GM23248 (cell line): ENCODE measurements at places on chromosomes 11 and 22. TPM values are rescaled to one million over a fixed set of nuclear protein-coding genes. Genes with fewer than 3 reads are reported as not detected.

Gene C11orf24
- 73.7 and 89.4 TPM in 2 replicates for total RNA-seq

Gene INSC
- 0.89 and 1.2 TPM in 2 replicates for total RNA-seq

Gene ART1
- total RNA-seq: not detected in 2 replicates

Gene CHRNA10
- 0.51 and 0.65 TPM in 2 replicates for total RNA-seq

Gene FAM111B
- total RNA-seq: 2.1 and 4.5 TPM in 2 replicates

Gene FXYD6
- not detected in 2 replicates for total RNA-seq

Gene OR56A4
- not detected in 2 replicates for total RNA-seq

Gene KRTAP5-10
- total RNA-seq: not detected in 2 replicates

Gene CAPN5
- total RNA-seq: 22.4 and 27.7 TPM in 2 replicates

Gene MMP11
- total RNA-seq: 2.9 and 18.2 TPM in 2 replicates

Gene ASPHD2
- total RNA-seq: 1.4 and 1.8 TPM in 2 replicates

Gene OR51E2
- total RNA-seq: not detected in 2 replicates

Gene MMP7
- not detected in 2 replicates for total RNA-seq

Gene CELSR1
- total RNA-seq: 0.38 and 0.54 TPM in 2 replicates

Gene SAA1
- not detected in 2 replicates for total RNA-seq

Gene MRGPRX3
- not detected in 2 replicates for total RNA-seq

Gene SLC5A4
- total RNA-seq: not detected in 2 replicates

DNA sequence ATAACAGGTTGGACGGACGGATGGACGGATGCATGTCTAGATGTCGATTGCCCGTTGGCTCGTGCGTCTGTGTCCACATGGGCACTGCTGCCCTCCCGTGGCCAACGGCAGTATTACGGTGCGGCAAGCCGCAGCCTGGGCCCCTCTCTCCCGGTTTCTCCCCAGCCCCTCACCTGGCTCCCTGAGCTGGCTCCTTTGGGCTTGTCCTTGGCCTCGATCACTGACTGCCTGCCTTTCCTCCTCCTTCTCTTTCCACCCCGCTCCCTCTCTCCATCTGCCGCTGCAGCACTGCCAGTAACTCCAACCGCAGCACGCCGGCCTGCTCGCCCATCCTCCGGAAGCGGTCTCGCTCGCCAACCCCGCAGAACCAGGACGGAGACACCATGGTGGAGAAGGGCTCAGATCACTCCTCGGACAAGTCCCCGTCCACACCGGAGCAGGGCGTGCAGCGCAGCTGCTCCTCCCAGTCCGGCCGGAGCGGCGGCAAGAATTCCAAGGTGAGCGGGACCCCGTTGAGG is 77.3 kb downstream of the SCN3B start:
- peak; percentile 81 for DNase-seq

GRCh38 chr22:28955817-28956216 is 72.4 kb downstream of the ZNRF3 start:
- no peak for DNase-seq

DNA sequence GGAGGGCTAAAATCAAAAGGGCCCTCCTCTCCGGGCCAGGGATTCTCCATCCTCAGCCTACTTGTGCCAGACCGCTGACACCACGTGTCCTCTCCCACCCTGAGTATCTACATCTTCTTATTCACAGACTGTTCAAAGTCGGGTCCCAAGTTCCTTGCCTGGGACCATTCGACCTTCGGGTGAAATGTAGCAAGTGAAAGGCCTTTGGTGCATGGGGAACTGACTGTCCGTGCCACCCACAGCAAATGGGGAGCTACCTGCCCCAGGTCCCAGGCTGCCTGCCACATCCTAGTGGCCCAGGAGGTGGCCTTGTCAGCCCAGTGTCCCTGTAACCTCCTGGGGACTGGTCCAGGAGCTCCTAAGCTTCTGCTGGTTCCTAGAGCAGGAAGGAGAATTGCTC is 67.3 kb downstream of the RTL6 start:
- DNase-seq: no peak

DNA sequence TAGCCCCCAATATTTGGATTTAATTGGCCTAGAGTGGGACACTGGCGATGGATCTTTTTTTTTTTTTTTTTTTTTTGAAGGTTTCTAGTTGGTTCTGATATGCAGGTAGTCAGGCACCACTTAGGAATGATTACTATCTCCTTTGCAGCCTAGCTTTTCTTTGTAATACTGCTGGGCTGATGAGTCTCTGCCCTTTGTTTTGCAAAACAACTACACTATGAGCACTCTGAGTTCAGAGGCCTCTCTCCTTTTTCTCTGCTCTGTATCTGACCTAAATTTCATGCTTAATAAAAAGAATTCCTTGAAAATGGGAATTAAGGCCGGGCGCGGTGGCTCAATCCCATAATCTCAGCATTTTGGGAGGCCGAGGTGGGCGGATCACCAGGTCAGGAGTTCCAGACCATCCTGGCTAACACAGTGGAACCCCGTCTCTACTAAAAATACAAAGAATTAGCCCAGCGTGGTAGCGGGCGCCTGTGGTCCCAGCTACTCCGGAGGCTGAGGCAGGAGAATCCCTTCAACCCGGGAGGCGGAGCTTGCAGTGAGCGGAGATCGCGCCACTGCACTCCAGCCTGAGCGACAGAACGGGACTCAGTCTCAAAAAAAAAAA is 1312.3 kb downstream of the FAM181B start:
- no peak for DNase-seq

DNA sequence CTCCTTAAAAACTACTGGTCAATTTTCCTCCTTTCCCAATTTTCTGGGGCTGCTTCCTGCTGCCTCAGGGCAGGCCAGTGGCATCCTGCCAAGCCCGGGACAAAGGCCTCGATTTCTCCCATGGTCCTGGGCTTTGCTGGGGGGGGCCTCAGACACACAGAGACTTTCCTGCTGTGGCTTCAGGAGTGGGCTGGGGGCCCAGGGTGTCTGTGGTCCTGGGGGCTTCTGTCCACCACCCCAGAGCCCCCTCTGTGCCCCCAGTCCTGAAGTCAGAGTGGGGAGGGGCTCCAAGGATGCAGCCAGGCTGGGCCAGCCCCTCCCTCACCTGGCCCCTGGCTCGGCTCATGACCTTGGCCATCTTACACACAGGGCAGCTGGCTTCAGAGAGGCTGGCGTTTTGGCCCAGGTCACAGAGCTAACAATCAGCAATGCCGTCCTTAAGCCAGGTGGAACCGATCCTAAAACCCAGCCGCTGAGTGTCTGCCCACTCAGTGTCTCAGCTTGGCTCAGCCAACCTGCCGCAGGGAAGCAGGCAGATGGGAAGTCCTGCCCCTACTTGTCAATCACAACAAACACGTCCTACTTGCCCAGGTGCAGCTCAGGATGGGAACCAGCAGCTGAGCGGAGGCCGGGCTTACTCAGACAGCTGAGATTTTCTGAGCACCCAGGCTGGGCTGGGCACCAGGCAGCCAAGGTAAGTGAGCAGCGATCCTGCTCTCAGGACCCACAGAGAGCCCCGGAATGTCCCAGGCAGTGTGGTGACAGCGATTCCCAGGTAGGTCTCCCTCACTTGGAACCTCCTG is 34.6 kb downstream of the OSBPL5 start:
- no peak for DNase-seq

GRCh38 chr11:63608353-63609345 is 5.6 kb downstream of the PLAAT3 start:
- DNase-seq: peak; percentile 60

GRCh38 chr11:1707751-1708150 is 10.8 kb downstream of the KRTAP5-6 start:
- DNase-seq: no peak

DNA sequence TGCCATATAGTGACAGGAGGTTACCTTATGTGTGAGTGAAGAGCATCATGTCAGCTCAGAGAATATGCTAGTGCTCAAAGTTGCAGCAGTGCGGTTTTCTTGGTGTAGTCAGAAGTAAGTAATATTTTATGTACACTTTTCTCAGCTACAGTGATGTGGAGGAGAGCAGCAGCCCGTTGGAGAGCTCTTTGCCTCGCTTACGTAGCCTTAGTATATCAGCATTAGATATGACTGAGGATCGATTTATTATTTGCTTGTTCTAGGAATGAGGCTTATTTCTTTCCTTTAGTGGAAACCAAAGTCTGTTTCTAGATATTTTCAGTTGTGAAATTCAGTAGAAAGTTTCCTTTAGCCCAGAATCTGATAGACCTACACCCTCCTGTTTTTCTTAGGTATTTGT is 63.6 kb downstream of the PPP2R1B start:
- no peak for DNase-seq

GRCh38 chr11:87972133-87972532 is 203.1 kb downstream of the RAB38 start:
- DNase-seq: no peak

GRCh38 chr22:37244922-37245722 is 1.1 kb upstream of the RAC2 start:
- no peak for DNase-seq

GRCh38 chr11:3046641-3047040 is 10.6 kb downstream of the CARS1 start:
- no peak for DNase-seq

DNA sequence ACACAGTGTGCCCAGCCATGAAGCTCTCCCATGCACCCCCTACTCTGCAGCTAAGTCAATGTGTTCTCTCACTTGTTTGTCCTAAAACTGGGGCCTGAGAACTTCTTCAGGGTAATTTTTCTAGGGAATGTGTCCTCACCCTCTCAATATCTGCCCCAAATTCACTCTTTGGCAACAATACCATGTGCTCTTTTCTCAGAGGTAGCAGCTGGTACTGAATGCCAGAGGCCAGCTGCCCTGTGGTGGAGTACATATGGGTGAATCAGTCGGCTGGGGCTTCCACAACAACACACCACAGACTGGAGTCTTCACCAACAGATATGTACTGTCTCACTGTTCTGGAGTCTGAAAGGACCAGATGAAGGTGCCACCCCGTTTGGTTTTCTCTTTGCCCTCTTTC is 97.7 kb upstream of the TOP3B start:
- DNase-seq: no peak

DNA sequence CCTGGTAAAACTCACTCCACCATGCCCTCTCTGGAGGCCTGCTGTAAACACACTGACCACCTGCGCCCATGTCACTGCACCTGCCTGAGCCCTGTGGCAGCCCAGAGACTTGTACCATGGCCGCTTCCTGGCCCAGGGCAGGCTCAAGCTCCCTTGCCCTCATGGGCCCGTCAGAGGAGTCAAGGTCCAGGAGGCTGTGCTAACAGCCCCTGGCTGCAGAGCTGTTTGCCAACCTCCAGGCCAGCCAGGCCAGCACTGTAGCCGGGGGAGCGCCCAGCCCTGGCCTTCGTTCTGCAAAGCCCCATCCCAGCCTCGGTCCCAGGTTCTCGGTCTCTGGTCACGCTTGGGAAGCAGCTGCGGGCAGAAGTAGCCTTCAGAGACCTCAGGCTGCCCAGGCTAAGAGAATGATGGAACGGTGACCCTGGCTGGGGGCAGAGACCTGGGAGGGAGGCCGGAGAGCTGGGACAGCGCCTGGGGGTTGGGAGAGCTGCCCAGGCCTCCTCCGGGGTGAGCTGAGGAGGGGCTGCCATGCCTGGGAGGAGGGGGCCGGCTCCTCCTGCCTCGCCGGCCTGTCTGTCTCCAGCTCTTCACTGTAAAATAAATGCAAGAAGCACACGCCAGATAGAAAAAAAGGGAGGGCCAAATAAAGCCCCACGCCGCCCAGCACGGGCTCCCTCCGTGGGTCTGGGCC is 11.9 kb upstream of the TCF20 start:
- DNase-seq: no peak

- no peak for DNase-seq
These were observed 113.6 kb downstream of the KCNQ1OT1 start for GRCh38 chr11:2586087-2586792.

DNA sequence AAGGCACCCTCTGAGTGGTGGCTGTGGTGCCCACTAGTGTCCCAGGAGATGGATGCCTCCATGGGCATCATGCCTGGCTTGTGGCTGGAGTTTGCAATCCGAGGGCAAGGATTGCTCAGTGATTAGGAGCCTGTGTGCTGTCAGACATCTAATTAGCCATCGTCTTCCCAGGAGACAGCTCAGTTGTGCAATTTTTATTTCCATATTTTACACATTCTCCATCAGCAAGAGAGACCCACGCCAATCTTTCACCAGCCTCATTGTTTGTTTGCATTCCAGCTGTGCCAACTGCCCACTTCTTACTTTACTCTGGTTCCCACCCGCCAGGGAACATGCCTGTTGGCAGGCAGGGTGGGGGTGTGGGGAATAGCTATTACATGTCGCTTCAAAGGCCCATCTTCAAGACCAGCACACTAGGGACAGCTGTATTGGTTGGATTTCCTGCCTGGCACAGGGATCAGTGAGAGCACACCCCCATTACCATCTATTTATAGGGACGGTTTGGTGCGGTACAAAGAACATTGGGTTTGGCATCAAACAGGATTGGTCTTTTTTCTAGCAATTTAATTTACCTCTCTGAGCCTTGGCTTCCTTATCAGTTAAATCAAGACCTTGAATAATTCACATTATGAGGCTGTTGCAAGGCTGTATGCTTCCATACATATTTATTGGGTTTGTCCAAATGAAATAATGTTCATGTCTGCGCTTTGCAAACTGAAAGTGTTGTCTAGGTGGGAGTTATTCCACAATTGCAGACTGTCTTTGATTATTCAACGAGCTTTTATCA is 80.7 kb upstream of the NAV2 start:
- peak; percentile 75 for DNase-seq

- DNase-seq: no peak
These were observed 17.4 kb downstream of the LRRC32 start for GRCh38 chr11:76653012-76653673.

GRCh38 chr11:125229916-125230315 is 65.4 kb downstream of the PKNOX2 start:
- DNase-seq: no peak

- no peak for DNase-seq
These were observed 49.9 kb upstream of the LDLRAD3 start for GRCh38 chr11:35893796-35894475.

- peak; percentile 96 for DNase-seq
These were observed at the start of gene ENDOD1 for GRCh38 chr11:95089620-95090542. ENDOD1 (plus strand) TSS chr11:95089846; CDS start chr11:95089928, 82 bp downstream.

- DNase-seq: no peak
These were observed 54.4 kb downstream of the FLRT1 start for GRCh38 chr11:64089915-64090805.

- DNase-seq: no peak
These were observed 25.8 kb upstream of the C11orf96 start for GRCh38 chr11:43916621-43917020.

GRCh38 chr11:30741039-30741550 is 154.9 kb upstream of the MPPED2 start:
- peak; percentile 11 for DNase-seq

- DNase-seq: no peak
These were observed 33.5 kb downstream of the ARVCF start for GRCh38 chr22:19982991-19983578.
